ENCODE measurements at places on chromosomes 6 and 20. TPM values are rescaled to one million over a fixed set of nuclear protein-coding genes. Genes with fewer than 3 reads are reported as not detected.

Gene PHACTR3
- polyA plus RNA-seq = 0.27 TPM

Gene SH3BGRL2
- polyA plus RNA-seq = 52.5 TPM

Gene SUMO4
- not detected for polyA plus RNA-seq

Gene BFSP1
- 1.2 TPM for polyA plus RNA-seq

Gene MATN4
- polyA plus RNA-seq = 0.08 TPM

Gene ZNF391
- 0.51 TPM for polyA plus RNA-seq

Gene TGM6
- 0.05 TPM for polyA plus RNA-seq

Gene ECT2L
- polyA plus RNA-seq = 0.04 TPM

Gene CST2
- 0.15 TPM for polyA plus RNA-seq

Gene BPIFA1
- not detected for polyA plus RNA-seq

Gene MEI4
- polyA plus RNA-seq = not detected

Gene TTLL9
- polyA plus RNA-seq = 0.14 TPM

Gene NKX2-2
- not detected for polyA plus RNA-seq

Gene EFHC1
- 14.4 TPM for polyA plus RNA-seq

Gene TM9SF4
- polyA plus RNA-seq = 22.9 TPM

Gene MUC21
- polyA plus RNA-seq = 1,484 TPM

Gene SESN1
- 14.8 TPM for polyA plus RNA-seq

Gene GGTLC1
- not detected for polyA plus RNA-seq

Gene RMND1
- polyA plus RNA-seq = 9.6 TPM

Gene KHDRBS2
- polyA plus RNA-seq = 0.01 TPM

Gene FOXQ1
- polyA plus RNA-seq = 8.7 TPM

Gene THBD
- 29.7 TPM for polyA plus RNA-seq

Gene SLC16A10
- 0.41 TPM for polyA plus RNA-seq

Gene BIRC7
- polyA plus RNA-seq = 0.04 TPM

Gene ATP9A
- 5.0 TPM for polyA plus RNA-seq

Gene TCP11
- not detected for polyA plus RNA-seq

Gene FAM50B
- polyA plus RNA-seq = 2.4 TPM

Gene SLC2A4RG
- polyA plus RNA-seq = 77.5 TPM

Gene SCRT2
- not detected for polyA plus RNA-seq

Gene SLC17A1
- polyA plus RNA-seq = not detected

Gene TP53TG5
- not detected for polyA plus RNA-seq

Gene NRM
- polyA plus RNA-seq = 15.4 TPM

Gene TDRD6
- polyA plus RNA-seq = 0.11 TPM

Gene PPP1R14C
- polyA plus RNA-seq = 12.4 TPM

Gene C6orf15
- 0.08 TPM for polyA plus RNA-seq

Gene POFUT1
- 7.8 TPM for polyA plus RNA-seq

Gene PRICKLE4
- 7.3 TPM for polyA plus RNA-seq

Gene SMOC2
- 14.4 TPM for polyA plus RNA-seq

Gene C20orf96
- 1.9 TPM for polyA plus RNA-seq

Gene ZNF831
- 0.16 TPM for polyA plus RNA-seq

Gene HUS1B
- polyA plus RNA-seq = 0.26 TPM

Gene CST3
- polyA plus RNA-seq = 262 TPM

Gene B3GAT2
- polyA plus RNA-seq = 0.10 TPM

Gene PRR18
- not detected for polyA plus RNA-seq

Gene EYA2
- 23.6 TPM for polyA plus RNA-seq
